Kidney capillary endothelial cell (primary cell): ENCODE measurements at places on chromosomes 13 and 19.

DNA sequence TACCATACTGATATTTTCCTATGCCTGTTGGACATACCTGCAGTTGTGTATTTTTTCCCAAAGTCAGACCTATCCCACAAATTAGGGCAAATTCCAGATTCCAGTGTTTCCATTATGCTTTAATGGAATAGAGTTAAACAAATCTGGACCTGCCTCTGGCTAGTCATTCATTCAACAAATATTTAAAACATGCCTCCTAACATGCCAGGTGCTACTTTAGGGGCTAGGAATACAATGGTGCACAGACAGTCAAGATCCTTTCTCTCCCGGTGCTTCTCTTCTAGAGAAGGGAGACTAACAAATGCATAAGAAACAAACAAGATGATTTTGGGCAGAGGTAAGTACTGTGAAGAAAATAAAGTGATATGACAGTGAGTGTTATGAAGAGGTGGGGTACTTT, 7.5 kb upstream of the WDFY2 start:
- DNase-seq, result no peak

DNA sequence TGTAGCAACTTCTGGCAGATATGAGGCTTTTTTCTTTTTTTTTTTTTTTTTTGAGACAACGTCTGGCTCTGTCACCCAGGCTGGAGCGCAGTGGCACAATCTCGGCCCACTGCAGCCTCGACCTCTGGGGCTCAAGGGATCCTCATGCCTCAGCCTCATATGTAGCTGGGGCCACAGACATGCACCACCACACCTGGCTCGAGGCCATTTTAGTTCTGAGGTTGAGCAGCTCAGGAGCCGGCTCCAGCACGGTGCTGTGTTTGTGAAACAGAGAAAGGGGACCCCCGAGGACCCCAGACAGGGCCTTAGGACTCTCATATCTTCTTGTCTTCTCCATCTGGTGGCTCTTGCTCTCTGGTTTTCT, 3.4 kb upstream of the FLT3LG start:
- no peak for DNase-seq

DNA sequence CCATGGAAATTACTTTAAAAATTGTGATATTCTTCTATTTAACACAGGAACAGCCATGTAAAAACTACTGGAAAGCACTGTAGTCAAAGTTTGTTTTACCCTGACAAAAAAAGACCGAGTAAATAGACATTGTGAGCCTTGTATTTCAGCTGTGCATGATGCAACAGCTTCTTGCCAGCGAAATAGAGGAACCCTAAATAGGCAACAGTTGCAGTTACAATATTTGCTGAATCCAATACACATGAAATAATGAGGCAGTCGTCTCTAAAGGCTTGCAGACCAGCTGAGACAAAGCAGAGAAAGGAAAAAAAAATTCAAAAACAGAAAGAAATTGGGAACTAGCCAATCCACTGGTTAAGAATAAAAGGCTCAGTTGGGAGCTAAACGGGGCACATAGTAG, 1001.1 kb downstream of the OLFM4 start:
- no peak for DNase-seq

- DNase-seq, result no peak
These were observed 159.5 kb upstream of the SOX1 start for GRCh38 chr13:111907341-111907880.

DNA sequence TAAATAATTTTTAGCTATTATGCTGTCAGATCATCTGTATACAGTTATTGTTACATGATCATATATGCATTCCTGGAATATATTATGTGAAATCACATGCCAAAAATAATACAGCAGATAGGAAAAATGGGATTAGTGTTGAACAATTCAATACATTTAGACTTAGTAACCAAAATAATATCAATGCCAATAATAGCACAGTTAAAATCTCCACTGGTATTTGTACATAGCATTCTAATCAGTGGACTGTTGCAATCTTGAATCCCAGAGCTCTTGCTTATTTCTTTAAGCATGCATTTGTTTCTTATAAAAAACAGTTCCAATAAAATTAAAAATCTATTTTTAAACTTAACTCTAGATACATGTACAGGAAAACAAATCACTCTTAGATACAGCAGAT, 2772.2 kb downstream of the PCDH9 start:
- DNase-seq, result no peak

DNA sequence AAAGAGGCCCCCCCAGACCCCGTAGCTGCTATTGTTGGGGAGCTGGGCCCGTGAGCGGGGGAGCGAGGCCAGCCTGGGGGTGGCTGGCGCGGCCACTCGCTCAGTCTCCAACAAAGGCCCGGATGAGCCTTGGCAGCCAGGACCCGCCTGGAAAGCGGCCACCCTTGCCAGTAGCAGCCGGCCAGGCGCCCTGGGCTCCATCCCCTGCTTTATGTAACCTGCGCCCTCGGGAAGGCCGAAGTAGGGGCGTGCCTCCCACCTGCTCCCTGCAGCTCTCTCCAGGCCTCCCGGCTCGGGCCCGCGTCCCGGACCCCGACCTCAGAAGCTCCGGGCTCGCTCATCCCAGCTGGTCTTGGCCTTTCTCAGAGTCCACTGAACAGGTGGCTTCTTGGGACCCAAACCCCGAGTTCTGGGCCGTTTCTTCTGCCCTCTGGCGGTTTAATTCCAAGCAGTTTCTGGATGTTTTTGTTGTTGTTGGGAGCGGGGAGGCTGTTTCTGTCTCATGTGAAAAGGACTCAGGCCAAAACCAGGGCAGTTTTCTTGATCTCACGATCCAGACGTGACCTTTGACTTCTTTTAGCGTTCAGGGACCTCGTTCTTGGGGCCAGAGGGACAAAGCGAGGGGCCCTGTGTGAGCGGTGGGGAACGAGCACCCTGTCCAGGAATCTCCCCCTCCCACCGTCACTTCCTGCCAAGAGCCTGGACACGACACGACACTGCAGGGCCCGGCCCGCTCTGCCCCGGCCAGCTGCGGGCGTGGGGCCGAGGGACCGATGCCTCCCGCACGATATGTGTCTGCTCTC, 1.2 kb downstream of the CDC34 start:
- peak; percentile 39 for DNase-seq

DNA sequence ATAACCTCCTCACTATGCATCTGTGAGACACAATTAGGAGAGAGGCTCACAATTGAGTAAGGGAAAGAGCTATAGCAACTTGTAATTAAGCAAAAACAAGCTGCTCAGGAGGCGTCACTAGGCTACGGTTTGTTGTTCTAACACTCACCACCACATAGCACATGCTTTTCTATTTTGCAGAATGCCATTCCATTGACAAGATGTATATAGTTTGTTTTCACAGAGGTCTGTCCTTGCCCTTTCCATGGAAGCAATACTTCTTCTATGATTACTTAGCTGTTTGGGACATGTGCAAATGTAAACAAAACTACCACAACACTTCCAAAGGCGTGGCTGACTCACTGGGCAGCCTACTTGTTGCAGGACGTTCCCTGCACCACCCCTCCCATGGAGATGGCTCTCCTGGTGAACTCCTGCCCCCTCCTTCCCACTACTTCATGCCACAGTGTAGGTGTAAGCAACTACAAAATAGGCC, 33.9 kb upstream of the FAM216B start:
- no peak for DNase-seq

GRCh38 chr13:33528896-33529295, 243.3 kb upstream of the STARD13 start:
- DNase-seq, result no peak

DNA sequence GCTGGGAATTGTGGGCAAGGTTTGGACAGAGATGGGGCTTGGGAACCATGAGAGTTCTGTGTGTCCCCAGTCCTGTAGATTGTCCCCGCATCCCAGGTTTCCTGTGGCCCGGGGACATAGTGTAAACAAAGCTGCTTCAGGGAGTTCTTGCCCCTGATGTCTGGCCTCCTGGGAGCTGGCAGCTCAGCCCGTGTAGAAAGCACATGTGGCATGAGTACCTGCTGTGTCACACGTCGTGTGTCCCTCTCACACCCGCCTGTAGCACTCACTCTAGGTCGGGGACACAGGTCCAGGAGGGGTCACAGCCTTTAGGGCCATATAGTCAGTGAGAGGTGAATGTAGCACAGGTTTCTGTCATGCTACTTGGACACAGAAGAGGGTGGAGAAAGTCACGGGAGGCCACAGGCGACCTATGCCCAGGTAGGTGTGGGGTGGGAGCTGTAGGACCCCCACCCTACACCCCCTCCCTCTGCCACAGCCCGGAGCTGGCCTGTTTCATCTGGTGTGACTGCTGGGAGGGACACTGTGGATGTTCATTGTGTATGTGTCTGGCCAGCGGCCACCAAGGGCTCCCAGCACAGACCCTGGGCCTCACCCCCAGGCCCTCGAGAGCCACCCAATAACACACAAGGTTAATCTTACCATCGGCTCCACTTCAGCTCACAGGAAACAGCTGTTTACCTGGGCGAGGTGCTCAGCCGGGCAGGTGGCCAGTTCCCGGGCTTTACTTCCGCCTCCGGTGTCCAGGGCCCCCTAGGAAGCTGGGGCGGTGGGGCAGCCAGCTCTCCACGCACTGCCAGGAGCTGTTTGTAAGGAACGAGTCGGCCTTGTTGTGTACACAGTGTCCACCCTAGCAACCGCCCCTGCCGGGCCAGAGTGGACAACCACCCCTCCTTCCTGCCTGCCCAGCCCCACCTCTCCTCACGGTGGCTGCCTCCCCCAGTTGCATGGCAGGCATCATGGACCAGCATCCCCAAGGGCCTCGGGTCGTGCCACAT, 49.7 kb downstream of the COMP start:
- DNase-seq, result no peak

DNA sequence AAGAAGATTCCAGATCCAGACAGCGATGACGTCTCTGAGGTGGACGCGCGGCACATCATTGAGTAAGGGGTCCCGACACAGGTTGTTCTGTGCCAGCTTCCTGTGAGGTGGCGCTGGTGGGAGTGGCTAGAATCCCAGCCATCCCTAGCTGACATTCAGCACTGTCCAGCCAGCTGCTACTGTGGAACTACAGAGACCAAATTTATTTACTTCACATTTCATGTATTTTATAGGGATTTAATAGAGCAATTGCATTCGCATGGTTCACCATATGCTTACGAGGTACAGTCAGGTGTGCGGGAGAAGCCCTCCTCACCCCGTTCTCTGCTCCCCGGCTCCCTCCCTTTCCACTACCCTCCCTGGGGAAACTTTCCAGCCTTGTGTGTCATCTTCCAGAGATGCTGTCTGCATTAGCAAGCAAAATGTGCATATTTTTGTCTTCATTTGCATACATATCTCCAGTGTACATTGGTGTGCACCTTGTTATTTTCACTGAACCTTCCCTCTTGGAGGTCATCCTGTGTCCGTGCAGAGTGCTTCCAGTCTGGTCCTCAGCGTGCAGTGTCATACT, 47.2 kb downstream of the SMARCA4 start:
- no peak for DNase-seq
